ENCODE measurements at places on chromosomes 2 and 18. TPM values are rescaled to one million over a fixed set of nuclear protein-coding genes. Genes with fewer than 3 reads are reported as not detected.
A peak's percentile ranks its signal among the peaks of the same experiment; 100 is the strongest.

- no peak overlapping the region for H3K4me3 ChIP-seq
- no peaks in the 10 kb centered on the region for H3K27me3 ChIP-seq
- no peak overlapping the region for H3K27ac ChIP-seq
- peaks cover 6% of the 10 kb centered on the region for H3K4me1 ChIP-seq
- no peak for DNase-seq
These were observed 86.9 kb upstream of the MGAT5 start for GRCh38 chr2:134167015-134167414.

DNA sequence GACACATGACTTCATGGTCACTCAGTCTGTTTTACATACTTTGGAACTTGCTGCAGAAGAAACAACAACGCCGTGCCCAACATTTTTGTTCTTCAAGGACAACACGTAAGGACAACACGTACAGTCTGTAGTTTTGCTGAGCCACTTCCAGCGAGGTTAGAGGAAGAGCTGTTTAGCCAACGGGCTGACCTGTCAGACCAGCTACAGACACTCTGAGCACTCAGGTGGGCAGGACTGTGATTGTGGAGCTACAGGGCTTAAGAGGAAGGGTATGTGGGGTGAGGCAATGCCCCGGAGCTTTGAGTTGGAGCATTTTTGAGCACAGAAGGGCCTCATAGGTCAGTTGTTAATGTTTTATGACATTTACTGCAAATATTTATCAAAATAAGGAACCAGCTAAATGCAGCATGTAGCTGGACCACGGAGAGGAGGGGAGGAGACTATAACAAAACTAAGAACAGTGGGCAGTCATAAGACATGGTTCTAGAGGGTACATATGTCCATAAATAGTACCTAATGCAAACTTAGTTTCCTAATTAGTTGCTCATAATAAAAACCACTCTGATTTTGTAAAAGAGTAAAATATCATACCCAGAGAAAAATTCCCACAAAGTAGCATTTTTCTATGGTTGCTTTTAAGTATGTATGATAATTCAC lies 26.3 kb upstream of the NPC1 start:
- no peaks in the 10 kb centered on the region for H3K36me3 ChIP-seq
- no peak overlapping the region for H3K4me3 ChIP-seq
- no peak for DNase-seq
- no peaks in the 10 kb centered on the region for H3K4me1 ChIP-seq
- H3K27me3 ChIP-seq, result no peaks in the 10 kb centered on the region

DNA sequence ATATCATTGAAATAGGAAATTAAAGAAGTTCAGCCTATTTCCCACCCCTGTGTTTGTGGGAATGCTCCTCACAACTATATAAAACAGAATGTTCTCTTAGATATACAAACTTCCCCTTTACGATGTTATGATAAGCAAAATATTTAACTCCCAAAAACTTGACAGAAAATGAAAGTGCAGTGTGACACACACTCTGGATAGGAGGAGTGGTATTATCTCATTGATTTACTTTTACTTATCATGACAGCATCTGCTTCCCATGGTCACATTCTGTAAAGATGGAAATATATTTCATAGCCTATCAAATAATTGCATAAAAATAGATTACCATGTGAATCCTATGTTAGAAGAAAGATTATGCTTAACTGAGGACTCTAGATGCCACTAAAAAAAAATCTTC lies 96.6 kb upstream of the STK17B start:
- no peaks in the 10 kb centered on the region for H3K4me1 ChIP-seq
- DNase-seq, result no peak
- H3K36me3 ChIP-seq, result no peaks in the 10 kb centered on the region
- peak overlapping the region; percentile 88 for H3K27ac ChIP-seq
- no peak overlapping the region for H3K4me3 ChIP-seq

- no peak for DNase-seq
- H3K4me3 ChIP-seq, result no peak overlapping the region
- no peaks in the 10 kb centered on the region for H3K36me3 ChIP-seq
- H3K4me1 ChIP-seq, result peaks cover 7% of the 10 kb centered on the region
These were observed 33.3 kb downstream of the LONRF2 start for GRCh38 chr2:100289020-100289419.

DNA sequence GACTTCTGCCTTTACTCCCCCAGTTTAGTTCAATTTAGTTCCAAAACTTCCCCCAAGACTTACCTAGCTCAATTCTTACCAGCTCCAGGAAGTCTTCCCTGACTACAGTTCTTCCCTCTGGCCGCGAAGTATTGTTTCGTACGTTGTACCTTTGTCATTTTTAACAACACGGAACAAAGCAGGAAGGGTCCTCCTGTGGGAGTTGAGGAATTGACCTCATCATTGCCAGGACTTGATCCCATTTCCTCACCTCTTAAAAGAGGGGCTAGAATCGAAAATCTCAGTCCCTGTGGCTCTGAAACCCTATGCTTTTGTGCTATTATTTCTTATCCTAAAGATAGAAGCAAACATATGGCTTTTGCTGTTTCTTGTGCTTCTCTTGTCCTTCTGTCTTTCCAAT lies 187.1 kb downstream of the MYO3B start:
- no peak overlapping the region for H3K27ac ChIP-seq
- no peaks in the 10 kb centered on the region for H3K4me1 ChIP-seq
- H3K4me3 ChIP-seq, result no peak overlapping the region

GRCh38 chr2:8639122-8639635 lies 42.7 kb upstream of the ID2 start:
- H3K27ac ChIP-seq, result no peak overlapping the region
- no peaks in the 10 kb centered on the region for H3K27me3 ChIP-seq
- no peak overlapping the region for H3K4me3 ChIP-seq
- H3K36me3 ChIP-seq, result no peaks in the 10 kb centered on the region
- DNase-seq, result no peak

GRCh38 chr2:1414121-1414520 lies 858 bp downstream of the TPO start:
- H3K27me3 ChIP-seq, result no peaks in the 10 kb centered on the region
- no peak for DNase-seq
- no peak overlapping the region for H3K27ac ChIP-seq
- no peaks in the 10 kb centered on the region for H3K4me1 ChIP-seq
- H3K36me3 ChIP-seq, result no peaks in the 10 kb centered on the region

DNA sequence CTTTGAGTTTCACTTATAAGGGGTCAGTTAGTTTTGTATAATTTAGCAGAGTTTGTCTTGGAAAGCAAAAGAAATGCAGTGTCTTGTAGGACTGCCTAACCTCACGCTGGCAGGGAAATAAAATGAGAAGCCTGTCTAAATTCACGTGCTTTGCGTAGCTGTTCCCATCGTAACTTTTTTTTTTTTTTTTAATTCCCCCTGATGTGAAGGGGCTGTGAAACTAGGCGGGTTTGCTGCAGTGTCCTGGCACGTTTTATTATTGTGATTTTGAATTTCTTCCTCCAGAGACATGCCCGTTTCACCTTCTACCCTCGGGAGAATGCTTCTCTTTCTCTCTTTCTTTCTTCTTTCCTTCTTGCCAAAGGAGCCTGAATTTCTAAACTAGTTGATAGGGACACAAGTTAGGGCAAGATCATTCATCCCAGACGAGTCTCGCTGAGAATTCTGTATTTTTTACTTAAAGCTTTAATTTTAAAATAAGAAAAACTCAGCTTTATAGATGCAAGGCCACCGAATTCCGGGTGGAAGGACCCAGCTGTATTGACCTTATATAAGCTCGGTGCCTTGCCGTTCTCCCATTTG lies 2.3 kb downstream of the MEIS1 start:
- H3K4me3 ChIP-seq, result peak overlapping the region; percentile 56
- peaks cover 25% of the 10 kb centered on the region for H3K4me1 ChIP-seq
- DNase-seq, result no peak
- H3K27me3 ChIP-seq, result peaks cover 100% of the 10 kb centered on the region
- H3K27ac ChIP-seq, result peak overlapping the region; percentile 95

The PLCD4 gene
- total RNA-seq, result 0.89 TPM

The LRRC30 gene
- not detected for total RNA-seq

The TRPM8 gene
- not detected for total RNA-seq

The MYL12B gene
- total RNA-seq, result 467 TPM

The TUBB8B gene
- total RNA-seq, result not detected

The SCLY gene
- 10.9 TPM for total RNA-seq

Data from left lung (tissue), 14 donors.